ENCODE measurements at places on chromosomes 7 and 10.
A peak's percentile ranks its signal among the peaks of the same experiment; 100 is the strongest.

GRCh38 chr10:31693491-31693890 lies 235.1 kb downstream of the ARHGAP12 start:
- DNase-seq = no peak

DNA sequence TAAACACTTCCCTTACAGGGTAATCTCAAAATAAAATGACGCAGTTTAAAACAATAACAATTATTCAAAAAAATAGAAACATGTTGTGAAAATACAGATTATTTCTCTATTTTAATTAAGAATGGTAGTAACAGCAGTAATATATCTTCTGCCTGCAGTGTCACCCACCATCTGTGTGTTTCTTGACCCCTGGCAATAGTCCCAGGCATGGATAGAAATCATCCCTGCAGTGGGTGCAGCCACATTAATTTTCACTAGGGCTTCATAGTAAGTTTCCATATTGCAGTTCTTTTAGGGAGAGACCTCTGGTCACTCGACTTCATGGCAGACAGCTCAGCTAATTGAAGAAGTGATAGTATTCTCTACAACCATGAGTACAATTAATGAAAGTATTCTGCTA lies 470.1 kb upstream of the TEX47 start:
- DNase-seq = no peak

DNA sequence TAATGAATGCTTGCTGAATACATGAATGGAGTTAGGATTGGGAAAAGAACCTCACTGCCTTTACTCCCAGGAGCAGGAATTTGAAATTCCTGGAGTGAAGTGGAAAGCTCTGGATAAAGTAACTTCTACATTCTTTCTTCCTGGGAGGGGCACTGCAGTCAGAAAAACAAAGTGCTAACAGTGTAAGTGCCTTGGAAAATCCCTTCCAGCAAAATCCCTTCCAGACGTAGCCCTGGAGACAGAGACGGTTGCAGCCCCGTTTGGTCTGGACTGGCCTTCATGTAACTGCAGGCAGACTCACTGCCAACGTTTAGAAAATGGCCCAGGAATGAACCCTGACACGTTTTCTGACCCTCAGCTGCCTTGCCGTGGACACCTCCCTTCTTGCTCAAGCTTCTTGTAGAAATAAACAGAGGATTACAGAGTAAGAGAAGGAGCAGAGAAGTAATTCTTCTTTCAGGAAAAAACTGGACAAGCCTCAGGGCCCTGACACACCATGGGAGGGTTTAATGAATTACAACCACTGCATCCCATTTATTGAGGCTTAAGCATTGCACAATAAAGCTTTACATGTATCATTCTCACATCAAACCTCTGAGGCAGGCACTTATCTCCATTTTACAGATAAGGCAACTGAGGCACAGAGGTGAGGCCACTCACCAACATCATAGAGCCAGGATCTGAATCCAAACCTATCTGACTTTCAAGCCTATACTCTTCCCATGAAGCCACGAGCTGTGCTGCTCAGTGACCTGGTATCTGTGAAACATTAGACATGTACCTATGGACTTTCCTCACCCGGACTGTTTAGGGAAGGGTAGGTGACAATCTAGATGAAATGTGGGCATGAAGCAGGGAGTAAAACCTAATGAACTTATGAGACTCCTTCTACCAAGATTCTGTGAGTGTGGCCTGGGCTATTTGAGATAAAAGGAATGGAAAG lies 7.8 kb downstream of the ITPRIP start:
- DNase-seq = no peak

- DNase-seq = no peak
Measured at GRCh38 chr7:114303301-114303700, 111.3 kb upstream of the FOXP2 start.

DNA sequence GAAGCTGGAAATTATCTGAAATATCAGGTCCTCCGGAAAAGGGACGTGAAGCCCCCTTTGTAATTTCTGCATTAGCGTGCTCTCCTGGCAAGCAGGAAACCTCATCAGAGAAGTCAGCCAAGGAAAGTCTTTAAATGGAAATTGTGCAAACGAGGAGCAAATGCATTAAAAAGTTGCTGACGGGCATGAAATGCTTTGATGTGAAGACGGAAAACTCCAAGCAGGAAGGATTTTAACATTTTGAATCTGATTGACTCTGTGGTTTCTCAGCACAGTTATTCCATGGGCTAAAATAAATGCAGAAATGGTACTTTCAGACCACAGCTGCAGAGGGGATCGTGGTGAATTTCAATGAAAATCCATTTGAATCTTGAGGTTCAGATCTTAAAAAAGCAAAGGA lies 167.8 kb downstream of the AHR start:
- no peak for DNase-seq

GRCh38 chr7:85184599-85185423 lies 2.0 kb downstream of the SEMA3D start:
- peak; percentile 41 for DNase-seq

GRCh38 chr7:105304040-105304895 lies 84.5 kb downstream of the SRPK2 start:
- no peak for DNase-seq

GRCh38 chr7:27665531-27665930 lies 2.8 kb upstream of the HIBADH start:
- DNase-seq = no peak

GRCh38 chr7:155289107-155289506 lies 8.6 kb upstream of the INSIG1 start:
- DNase-seq = no peak

- DNase-seq = no peak
Measured at GRCh38 chr7:13518738-13519137, 470.7 kb downstream of the ETV1 start.

GRCh38 chr10:78543749-78544362 lies 510.2 kb downstream of the RPS24 start:
- no peak for DNase-seq

GRCh38 chr7:150831851-150832250 lies 20.5 kb upstream of the AOC1 start:
- DNase-seq = no peak

DNA sequence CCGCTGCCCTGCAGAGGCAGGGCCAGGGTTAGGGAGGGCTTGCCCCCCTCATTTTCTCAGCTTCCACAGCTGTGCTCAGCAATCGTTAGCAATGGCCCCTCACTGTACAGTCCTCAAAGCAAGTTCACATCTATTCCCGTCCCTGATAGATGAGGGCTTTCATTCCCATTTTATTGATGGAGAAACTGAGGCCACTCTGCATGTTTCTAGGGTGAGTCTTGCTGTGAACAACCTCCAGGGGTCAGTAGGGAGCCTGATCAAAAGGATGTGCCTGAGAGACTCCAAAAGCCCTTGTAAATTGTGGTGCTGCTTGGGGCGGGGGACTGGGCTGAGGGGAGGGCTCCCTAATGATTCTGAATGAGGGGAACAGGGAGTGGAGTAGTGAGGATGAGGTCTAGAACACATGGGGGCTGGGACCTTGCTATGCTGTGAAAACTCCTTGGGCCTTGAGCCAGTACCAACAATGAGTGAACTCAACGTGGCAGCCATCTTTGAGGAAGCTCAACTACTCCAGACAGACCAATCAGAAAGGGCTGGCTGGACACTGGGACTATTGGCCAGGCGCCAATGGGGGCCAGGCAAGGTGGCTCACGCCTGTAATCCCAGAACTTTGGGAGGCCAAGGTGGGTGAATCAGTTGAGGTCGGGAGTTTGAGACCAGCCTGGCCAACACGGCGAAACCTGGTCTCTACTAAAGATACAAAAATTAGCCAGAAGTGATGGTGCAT lies 6.7 kb upstream of the GRIFIN start:
- DNase-seq = no peak

GRCh38 chr7:36726311-36726710 lies 2.0 kb upstream of the AOAH start:
- DNase-seq = no peak
